ENCODE measurements at places on chromosomes 6 and 20. TPM values are rescaled to one million over a fixed set of nuclear protein-coding genes. Genes with fewer than 3 reads are reported as not detected.

RWDD1 gene
- 171 TPM for polyA plus RNA-seq

DNA sequence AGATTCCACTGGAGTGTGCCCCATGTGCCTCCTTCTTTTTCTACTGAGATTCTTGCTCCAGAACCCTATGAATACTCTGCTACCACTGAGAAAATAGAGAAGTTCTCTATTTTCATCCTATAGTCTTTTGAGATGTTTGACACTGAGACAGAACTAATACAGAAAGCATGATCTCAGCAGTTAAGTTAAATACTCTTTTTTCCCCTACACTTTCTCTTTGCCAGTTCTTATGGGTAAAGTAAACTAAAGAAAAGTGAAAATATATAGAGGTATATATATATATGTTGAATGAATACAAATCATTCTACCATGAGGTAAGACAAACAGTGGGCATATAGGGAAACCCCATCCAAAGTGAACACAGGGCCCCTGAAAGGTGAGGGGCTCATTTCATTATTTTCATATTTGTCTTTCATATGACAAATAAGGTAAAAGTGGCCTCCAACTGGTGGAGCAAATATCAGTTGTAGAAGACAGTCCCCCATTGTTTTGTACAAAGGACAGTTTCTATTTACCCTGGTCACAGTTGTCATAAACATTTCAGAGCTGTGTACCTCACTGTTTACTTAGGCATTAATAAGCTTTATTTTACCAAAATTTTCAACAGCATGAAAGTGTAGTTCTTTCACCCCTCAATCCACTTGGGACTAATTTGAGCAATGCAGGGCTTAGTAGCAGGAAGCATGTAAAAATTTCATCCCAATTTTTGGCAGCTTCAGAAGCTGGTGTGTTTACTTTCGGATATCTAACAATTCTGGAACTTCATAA lies 188.3 kb upstream of the MARCKS start:
- no peak for DNase-seq

- DNase-seq: no peak
These were observed 631.7 kb downstream of the TFAP2B start for GRCh38 chr6:51450248-51450957.

DNA sequence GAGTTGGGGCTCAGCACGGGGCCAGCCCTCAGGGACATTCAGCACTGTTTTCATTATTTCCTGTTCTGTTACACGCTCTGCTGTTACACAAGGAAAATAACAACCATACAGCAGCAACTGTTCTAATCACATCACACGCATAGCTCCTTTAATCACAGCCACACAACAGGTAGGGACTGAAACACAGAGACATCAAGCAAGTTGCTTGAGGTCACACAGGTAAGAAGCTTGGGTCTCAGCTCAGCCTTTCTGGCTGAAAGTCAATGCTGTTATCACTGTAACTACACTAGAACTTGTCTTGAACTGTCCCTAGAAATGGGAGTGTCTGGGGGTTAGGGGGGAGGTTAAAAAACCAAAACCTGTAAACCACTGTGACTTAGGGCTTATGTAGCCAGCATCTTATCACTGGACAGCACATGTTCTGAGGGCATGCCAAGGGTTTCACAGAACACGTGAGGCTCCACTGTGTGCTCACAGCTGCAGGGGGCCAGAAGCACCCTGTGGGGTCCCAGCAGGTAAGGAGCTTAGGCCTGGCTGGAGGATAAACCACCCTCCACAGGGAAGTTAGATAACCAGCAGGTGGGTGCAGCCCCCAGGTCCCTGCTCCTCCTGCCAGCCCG lies 146.0 kb downstream of the EYA2 start:
- no peak for DNase-seq

GRCh38 chr6:42135722-42136121 lies 6.7 kb downstream of the C6orf132 start:
- peak; percentile 36 for DNase-seq

DNA sequence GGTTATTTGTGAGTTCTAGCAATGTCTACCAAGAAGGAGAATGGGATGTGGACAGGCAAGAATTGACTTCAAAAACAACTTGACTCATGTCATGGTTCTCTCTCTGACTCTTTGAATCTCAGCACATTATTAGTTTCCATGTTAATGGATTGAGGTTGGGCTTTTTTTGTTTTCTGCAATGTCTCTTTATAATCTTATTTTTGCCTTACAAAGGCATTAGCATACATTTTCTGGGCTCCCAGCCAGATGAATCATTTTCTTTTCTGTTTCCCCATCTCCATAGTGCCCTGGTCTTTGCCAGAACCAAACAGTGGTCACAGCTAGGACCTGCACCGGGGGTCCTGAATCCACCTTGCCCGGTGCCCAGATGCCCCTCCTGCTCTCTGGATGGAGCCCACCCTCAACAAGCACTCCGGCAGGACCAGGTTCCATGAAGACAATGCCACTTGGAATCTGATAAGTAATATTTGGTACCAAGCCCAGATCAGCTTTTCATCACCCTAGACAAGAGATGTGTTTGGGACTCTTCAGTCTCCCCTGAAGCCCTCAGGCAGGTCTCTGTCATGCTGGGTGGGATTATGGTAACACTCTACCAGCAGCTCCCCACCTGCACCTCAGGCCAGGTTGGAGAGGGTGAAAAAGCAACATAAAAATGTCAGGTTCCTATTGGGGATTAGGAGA lies 266.7 kb upstream of the SULF2 start:
- DNase-seq: peak; percentile 6

TRIM40 gene
- polyA plus RNA-seq: not detected

GRCh38 chr20:19502169-19502568 lies 255.9 kb upstream of the RIN2 start:
- no peak for DNase-seq

GRCh38 chr6:84061613-84062398 lies 28.2 kb downstream of the MRAP2 start:
- DNase-seq: peak; percentile 51

DNA sequence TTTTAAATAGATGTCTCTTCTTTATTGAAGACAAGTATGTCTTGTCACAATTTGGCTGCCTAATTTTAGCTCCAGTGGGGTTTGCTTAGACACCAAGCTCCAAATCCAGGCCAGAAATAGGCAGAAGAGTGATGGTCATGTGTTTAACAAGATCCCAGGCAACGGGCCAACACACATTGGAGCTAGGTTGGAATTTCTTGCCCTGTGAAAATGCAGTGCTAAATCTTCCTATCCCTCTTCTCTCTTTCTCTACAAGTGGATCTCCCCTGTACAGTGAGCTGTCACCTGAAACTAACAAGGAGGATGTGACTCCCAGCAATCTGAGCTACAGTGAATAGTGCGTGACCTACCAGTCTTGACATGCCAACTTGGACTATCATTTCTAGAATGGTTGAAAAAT lies 65.3 kb upstream of the VGLL2 start:
- DNase-seq: no peak

DNA sequence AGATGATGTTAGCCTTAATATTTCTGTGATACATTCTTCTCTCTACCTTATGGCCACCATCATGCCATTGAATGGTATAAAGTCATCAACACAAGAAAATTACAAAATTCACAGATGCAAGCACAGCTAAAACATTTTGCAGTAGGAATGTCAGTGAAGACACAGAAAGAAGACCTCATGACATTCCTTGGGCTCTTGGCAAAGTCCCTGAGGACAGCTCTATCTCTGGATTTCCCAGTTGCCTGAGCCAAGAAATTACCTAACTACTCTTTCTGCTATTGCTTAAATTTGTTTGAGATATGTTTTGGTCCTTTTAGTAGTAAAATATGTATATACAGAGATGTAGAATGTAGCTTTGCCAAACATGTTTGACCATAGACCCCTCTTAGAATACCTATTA lies 201.0 kb upstream of the STXBP5 start:
- DNase-seq: no peak

GRCh38 chr6:100426744-100427338 lies 37.9 kb downstream of the SIM1 start:
- DNase-seq: no peak

- DNase-seq: peak; percentile 99
These were observed at the start of gene RSPH9 for GRCh38 chr6:43644940-43645612. Gene RSPH9 (plus strand): TSS chr6:43645036. CDS start chr6:43645099, 63 bp downstream.

GRCh38 chr6:44000164-44000842 lies 126.9 kb downstream of the MRPL14 start:
- DNase-seq: peak; percentile 53

DNA sequence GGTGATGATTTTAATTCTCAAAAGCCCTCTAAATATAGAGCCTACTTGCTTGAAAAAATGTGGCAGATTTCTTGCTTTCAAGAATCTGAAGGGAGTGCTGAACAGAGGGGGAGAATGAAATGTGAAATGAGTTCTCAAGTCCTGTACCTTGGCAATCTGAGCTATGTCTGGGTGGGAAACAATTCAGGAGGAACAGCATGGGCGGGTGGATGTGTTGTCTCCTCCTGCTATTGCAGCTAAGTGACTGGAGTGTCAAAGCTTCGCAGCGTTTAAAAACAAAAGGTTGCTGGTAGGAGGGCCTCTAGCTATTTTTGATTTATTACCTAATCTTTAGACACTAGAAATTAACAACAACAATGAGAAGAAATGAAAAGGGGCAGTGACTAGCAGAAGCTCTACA lies 102.5 kb upstream of the ARG1 start:
- DNase-seq: no peak

PAX1 gene
- not detected for polyA plus RNA-seq

GRCh38 chr20:36372666-36373065 lies 66.5 kb downstream of the DLGAP4 start:
- no peak for DNase-seq

DNA sequence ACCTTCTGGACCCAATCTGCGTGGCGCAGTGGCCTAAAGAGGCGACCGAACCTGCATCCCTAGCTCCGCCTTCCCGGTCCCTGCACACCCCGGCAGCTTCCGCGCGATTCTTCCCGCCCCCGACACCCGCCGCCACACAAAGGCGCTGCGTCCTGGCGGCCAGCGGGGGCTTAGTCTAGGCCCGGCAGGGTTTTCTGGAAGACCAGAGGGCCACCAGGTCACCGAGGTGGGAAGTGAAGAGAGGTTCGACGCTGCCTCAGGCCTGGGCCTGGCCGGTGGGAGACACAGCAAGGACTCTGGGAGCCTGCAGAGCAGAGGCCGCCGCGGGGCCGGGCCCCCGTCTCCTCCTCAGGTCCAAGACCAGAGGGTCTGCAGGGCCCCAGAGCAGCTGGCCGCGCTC lies 154.9 kb downstream of the OR2B2 start:
- peak; percentile 75 for DNase-seq

DNA sequence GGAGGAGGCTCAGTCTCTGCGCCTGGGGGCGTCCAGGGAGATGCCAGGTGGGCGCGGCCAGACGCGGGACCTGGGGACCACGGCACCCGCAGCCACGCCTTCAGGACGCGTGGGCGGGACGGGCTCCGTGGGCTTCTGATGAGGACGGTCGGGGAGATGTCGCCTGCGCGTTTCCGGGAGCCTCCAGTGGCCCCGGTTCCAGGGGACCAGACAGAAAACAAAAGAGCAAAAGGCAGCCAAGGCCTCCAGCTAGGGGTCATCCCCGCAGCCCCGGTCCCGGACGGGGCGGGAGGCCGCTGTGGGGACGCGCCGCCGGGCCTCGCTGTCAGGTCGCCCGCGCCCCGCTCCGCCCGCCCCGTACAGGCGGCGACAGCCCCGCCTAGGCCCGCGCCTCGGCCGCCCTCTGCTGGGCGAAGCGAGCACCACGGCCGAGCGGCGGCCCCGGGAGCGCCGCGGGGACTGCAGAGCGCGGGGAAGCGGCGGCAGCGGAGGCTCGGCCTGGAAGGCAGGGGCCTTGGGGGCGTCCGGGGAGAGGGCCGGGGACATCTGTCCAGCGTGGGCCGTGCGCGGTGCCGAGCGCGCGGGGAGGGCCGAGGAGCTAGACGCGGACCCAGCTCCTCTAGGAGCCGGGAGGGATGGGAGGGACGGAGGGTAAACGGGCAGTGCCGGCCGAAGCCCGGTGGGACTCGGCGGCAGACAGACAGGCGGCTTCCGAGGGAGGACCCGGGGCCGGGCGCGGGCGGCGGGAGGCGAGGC lies 48.7 kb downstream of the TMEM242 start:
- peak; percentile 85 for DNase-seq

NINL gene
- 18.0 TPM for polyA plus RNA-seq

RFX6 gene
- polyA plus RNA-seq: not detected

- peak; percentile 69 for DNase-seq
These were observed 853 bp downstream of the SLC22A3 start for GRCh38 chr6:160349020-160349441.

- no peak for DNase-seq
These were observed 31.7 kb downstream of the BEND6 start for GRCh38 chr6:56986611-56987010.

- no peak for DNase-seq
These were observed 637 bp downstream of the TFB1M start for GRCh38 chr6:155313602-155314091.

DNA sequence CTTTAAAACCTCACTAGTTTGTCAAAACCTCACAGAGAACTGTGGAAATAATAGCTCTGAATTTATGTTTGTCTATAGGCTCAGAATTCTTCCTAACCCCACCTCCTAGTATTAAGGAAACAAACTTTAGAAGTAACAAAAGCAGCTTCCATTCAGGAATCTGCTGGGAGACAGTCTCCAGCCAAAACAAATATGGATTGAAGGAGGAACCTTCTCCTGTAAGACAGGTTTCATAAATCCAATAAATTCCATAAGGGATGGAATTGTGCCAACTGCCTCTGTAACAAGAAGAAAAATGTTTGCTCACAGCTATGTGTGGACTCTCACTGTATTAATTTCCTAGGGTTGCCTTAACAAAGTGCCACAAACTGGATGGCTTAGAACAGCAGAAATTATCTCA lies 7.5 kb downstream of the SYCP2 start:
- no peak for DNase-seq

- no peak for DNase-seq
These were observed 84.7 kb upstream of the ENPP5 start for GRCh38 chr6:46255528-46255927.

GRCh38 chr20:57600320-57601210 lies 19.7 kb downstream of the ZBP1 start:
- DNase-seq: no peak

SLCO4A1 gene
- 28.5 TPM for polyA plus RNA-seq

BNIP5 gene
- not detected for polyA plus RNA-seq

KIF3B gene
- 6.1 TPM for polyA plus RNA-seq

GRCh38 chr20:58985656-58986055 lies 4.6 kb downstream of the NELFCD start:
- no peak for DNase-seq

DNA sequence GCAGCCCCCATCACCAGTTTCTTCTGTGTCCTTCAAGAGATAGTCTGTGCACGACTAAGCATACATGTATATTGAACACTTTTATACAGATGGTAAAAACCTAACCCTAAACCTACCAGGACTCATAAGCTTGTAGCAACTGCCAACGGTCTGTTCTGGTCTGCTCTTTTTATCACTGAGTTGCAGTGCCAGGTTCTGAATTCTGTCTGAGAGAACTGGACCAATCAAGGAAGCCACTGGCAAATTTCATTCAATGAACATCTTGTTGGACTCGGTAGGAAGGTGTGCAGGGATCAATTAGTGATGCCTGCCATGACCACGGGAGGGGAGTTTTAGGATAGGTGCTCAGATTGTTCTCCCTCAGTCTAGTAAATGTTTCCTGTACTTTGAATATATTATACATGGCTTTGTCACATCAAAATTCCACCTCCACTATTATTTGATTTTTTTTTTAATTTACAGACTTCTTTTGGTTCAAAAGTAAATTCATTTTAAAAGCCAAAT lies 146.8 kb downstream of the EYA2 start:
- DNase-seq: no peak

GRCh38 chr6:139194740-139195139 lies 59.9 kb downstream of the HECA start:
- no peak for DNase-seq

PPP1R16B gene
- polyA plus RNA-seq: 1.5 TPM

PRRT1 gene
- polyA plus RNA-seq: 2.7 TPM

GRCh38 chr20:10433014-10433622 lies 904 bp downstream of the MKKS start:
- DNase-seq: no peak

- DNase-seq: no peak
These were observed 95.5 kb downstream of the PREX1 start for GRCh38 chr20:48732081-48732829.

EEF1A2 gene
- 1.3 TPM for polyA plus RNA-seq

FERMT1 gene
- 17.9 TPM for polyA plus RNA-seq
